T-cell (primary cell): ENCODE measurements at places on chromosomes 11 and 22.

DNA sequence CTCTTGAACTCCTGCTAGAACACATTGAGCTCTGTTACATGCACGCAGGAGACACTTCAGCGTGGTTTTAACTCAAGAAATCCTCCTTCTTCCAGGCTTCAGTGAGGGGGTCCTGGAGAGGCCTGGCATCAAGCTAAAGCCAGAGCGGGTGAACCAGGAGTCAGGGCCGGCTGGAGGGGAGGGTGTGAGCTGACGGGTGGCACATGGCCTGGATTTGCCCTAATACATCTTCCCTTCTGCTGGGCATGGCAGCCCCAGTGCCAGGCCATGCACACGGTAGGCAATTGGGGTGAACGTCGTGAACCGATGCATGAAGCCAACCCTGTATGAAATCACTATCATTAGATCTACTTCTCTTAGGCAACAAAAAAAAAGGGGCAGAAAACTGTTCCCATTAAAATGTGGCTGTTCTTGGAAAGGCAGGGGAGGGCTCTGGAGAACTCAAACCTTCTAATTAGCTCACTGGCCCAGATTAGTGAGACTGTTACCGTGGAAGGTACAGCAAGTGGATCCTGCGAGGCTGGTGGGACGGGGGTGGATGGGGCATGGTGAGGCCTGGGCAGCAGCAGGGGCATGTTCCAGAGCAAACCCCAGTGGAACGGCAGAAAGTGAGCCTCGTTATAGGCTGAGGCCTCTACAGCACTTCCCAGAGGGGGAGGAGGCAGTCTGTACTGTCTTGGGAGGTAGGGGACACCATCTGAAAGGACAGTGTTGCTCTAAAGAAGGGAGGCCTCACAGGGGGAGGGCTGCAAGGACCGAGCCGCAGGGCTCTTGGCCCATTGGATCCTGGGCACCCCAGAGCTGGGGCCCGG, 10.6 kb downstream of the IFT27 start:
- no peak overlapping the region for H3K27ac ChIP-seq
- DNase-seq = no peak
- H3K4me1 ChIP-seq = no peaks in the 10 kb centered on the region
- H3K27me3 ChIP-seq = no peaks in the 10 kb centered on the region

DNA sequence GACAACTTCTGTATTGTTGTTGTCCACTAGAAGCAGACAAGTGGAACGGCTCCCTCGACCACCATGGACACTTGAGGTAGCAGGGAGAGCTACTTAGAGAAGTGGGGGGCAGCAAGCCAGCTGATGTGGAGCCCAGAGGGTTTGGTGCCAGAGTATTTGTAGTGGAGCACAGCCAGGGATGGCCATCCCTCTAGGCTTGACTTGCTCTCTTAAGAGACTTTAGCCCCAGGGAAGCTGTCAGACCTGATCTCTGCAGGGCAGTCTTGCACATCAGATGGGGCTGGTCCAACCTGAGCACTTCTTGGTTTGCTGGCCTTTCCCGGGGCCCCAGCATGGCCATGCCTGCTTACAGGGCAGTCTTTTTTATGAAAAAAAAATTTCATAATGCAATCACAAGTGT, 15.0 kb upstream of the TMEM135 start:
- no peaks in the 10 kb centered on the region for H3K4me1 ChIP-seq
- H3K4me3 ChIP-seq = no peak overlapping the region
- no peak for DNase-seq
- H3K27ac ChIP-seq = no peak overlapping the region
- H3K36me3 ChIP-seq = no peaks in the 10 kb centered on the region

DNA sequence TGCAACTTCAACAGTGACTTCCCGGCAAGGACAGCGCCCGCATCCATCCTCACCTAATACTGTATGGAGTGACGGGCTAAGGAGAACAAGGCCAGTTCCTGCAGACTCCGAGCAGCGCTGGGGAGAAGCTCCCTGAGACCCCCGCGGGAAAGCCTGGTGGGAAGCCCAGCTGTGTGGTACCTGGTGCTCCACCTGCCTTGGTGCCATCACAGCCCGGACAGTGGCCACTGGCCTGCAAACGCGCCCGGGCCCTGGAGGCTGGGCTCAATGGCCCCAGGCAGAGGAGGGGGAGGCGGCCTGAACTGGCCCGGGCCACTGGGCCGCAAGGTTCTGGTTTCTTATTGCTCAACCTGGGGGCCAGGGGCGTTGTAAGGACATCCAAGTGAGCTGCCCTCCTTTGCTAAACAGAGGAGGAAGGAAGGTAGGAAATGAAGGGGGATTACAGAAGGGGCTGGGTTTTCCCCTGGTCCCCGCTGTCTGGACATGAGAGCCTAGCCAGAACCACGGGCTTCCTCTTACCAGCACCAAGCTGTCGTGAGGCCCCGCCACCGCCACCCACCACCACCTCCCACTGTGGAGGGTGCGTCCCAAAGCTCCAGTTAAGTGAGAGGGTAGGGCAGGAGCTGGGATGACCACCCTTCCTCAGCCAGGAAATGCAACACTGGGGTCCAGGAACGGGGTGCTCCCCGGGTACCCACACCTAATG, 8.5 kb upstream of the CDC42BPG start:
- H3K36me3 ChIP-seq = peaks cover 27% of the 10 kb centered on the region
- no peaks in the 10 kb centered on the region for H3K27me3 ChIP-seq
- peaks cover 100% of the 10 kb centered on the region for H3K4me1 ChIP-seq
- no peak for DNase-seq

DNA sequence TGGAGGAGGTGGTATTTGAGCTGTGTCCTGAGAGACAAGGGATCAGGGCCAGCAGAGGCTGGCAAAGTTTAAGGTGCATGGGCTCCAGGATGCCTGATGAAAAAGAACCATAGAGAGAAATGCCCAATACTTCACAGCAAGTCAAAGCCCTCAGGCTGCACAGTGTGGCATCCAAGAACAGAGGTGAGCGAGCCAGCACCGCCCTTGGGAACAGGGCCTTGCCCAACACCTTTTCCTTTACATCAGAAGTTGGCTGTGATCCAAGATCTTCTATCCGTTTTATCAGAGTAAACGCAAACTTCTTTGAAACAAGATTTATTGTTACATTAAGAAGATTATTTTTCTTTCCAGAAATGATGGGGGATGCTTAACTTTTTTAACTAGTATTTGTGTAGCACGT, 1.4 kb downstream of the B3GNT6 start:
- H3K4me3 ChIP-seq = no peak overlapping the region
- H3K27me3 ChIP-seq = peaks cover 3% of the 10 kb centered on the region
- no peaks in the 10 kb centered on the region for H3K4me1 ChIP-seq
- no peak overlapping the region for H3K27ac ChIP-seq

DNA sequence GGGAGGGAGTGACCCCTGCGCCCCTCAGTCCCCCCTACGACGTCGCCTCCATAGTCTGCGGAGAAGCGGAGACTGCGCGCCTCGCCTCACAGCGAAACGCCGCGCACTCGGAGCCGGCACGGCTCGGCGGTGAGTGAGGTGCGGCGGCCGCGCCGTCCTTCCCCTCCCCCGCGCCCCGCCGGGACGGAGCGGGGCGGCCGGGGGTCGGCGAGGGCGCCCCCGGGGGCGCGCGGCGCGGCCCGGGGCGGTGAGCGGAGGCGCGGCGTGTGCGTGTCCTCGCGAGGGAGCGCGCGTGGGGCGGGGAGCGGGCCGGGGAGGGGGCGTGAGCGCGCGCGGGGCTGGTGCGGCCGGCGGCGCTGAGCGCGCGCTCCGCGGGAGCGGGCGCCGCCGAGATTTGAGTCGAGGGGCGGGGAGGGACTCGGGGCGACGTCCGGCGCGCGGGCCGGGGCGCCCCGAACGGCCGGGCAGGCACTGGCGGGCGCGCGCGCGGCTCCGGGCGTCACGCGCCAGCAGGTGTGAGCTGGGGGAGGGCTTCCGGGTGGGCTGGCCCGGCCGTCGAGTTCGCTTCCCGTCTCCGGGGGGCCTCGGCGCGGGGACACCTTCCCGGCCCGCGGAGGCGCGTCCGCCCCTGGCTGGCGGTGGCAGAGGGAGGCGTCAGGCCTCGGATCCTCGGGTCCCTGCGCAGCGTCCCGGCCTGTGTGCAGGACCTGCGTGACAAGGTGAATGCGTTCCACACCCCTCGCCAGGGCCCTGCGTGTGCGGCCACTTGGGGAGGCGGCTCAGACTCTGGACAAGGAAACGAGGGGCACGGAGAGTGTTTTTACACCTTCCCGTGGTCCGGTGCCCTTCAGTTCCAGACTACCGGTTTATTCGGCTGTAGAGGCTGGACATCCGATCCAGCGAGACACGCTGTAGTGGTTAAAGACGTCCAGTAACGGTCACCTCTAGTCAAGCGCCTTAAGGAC, 50.4 kb downstream of the FAM83F start:
- H3K4me1 ChIP-seq = peaks cover 38% of the 10 kb centered on the region
- peaks cover 4% of the 10 kb centered on the region for H3K27me3 ChIP-seq
- H3K4me3 ChIP-seq = peak overlapping the region; percentile 77
- H3K27ac ChIP-seq = peak overlapping the region; percentile 96
- DNase-seq = peak; percentile 68

DNA sequence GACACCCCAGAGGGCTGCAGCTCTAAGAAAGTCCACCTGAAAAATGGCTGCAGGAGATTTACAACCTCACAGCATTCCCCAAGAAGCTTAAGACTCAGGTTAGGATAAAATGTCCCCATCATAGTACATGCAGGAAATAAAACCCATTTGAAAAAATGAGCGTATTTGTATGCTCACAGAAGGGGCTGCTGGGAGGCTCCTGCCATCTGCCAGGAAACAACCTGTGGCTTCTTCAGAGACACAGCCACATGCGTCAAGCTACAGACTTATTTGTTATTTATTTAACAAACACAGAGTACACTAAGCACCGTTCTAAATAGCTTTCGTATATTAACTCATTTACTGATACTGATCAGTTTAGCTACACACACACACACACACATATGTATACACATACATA, 73.4 kb downstream of the FEZ1 start:
- no peaks in the 10 kb centered on the region for H3K36me3 ChIP-seq
- H3K27ac ChIP-seq = no peak overlapping the region

GRCh38 chr11:111607751-111608150, 5.5 kb downstream of the SIK2 start:
- H3K4me1 ChIP-seq = peaks cover 12% of the 10 kb centered on the region
- no peaks in the 10 kb centered on the region for H3K36me3 ChIP-seq
- H3K4me3 ChIP-seq = no peak overlapping the region
- H3K27ac ChIP-seq = no peak overlapping the region

DNA sequence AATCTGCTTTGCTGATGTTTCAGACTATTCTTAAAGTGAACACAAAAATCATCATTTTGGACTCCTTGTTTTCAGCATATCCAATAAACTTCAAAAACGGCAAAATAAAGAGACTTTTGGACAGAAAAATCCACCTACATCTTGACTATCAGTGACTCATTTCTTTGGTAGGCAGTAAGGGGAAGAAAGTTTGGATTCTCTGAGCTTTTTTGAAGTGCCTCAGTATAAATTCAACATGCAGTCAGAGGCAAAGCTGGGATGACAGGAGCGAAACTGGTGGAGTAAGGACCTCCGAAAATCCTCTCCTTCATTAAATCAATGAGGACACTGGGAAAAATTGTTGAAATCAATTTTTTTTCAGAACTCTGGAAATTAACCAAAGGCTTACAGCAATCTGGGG, 29.7 kb downstream of the EFCAB6 start:
- no peaks in the 10 kb centered on the region for H3K27me3 ChIP-seq
- no peaks in the 10 kb centered on the region for H3K36me3 ChIP-seq
- H3K4me3 ChIP-seq = no peak overlapping the region
- no peak for DNase-seq
- no peaks in the 10 kb centered on the region for H3K4me1 ChIP-seq

DNA sequence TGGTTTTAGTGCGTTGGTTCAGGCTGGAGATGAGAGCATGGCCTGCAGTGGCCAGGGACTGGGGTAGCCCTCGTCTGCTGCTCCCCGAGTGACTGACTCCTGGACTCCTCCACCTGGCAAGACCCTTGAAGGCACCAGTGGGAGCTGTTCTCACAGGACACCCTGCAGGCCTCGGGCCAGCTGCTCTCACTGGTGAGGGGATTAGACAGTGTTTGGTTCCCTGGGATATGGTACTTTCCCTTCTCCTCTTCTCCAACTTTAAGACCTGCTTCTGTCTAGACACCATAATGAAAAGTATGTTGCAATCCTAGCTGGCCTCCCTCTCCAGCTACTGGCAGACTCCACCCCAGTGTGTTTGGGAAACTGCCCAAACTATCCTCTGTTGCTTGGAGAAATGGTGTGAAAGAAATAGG, 168.8 kb upstream of the CADM1 start:
- H3K36me3 ChIP-seq = no peaks in the 10 kb centered on the region
- no peak for DNase-seq
- peaks cover 15% of the 10 kb centered on the region for H3K27me3 ChIP-seq

GRCh38 chr22:28187612-28188011, 268.6 kb upstream of the PITPNB start:
- no peak overlapping the region for H3K4me3 ChIP-seq
- DNase-seq = no peak
- no peaks in the 10 kb centered on the region for H3K4me1 ChIP-seq
- H3K27me3 ChIP-seq = no peaks in the 10 kb centered on the region

- no peaks in the 10 kb centered on the region for H3K36me3 ChIP-seq
- no peak for DNase-seq
- H3K27me3 ChIP-seq = no peaks in the 10 kb centered on the region
- no peaks in the 10 kb centered on the region for H3K4me1 ChIP-seq
- H3K4me3 ChIP-seq = no peak overlapping the region
- no peak overlapping the region for H3K27ac ChIP-seq
These were observed 476.0 kb upstream of the ANO3 start for GRCh38 chr11:25855916-25856315.

- H3K27ac ChIP-seq = no peak overlapping the region
- no peak overlapping the region for H3K4me3 ChIP-seq
These were observed 96.3 kb upstream of the RAB1B start for GRCh38 chr11:66172146-66172545.

- peak overlapping the region; percentile 100 for H3K27ac ChIP-seq
- H3K36me3 ChIP-seq = no peaks in the 10 kb centered on the region
- H3K4me3 ChIP-seq = no peak overlapping the region
- H3K4me1 ChIP-seq = no peaks in the 10 kb centered on the region
- no peak for DNase-seq
- H3K27me3 ChIP-seq = no peaks in the 10 kb centered on the region
These were observed 9.3 kb downstream of the MTFP1 start for GRCh38 chr22:30434843-30435242.

- no peak for DNase-seq
- H3K27me3 ChIP-seq = no peaks in the 10 kb centered on the region
- no peak overlapping the region for H3K4me3 ChIP-seq
- H3K36me3 ChIP-seq = no peaks in the 10 kb centered on the region
These were observed 54.8 kb upstream of the CECR2 start for GRCh38 chr22:17314487-17314886.

- peaks cover 13% of the 10 kb centered on the region for H3K4me1 ChIP-seq
- no peaks in the 10 kb centered on the region for H3K36me3 ChIP-seq
- no peak overlapping the region for H3K27ac ChIP-seq
- no peak for DNase-seq
- no peaks in the 10 kb centered on the region for H3K27me3 ChIP-seq
These were observed 21.0 kb downstream of the RPL3 start for GRCh38 chr22:39298241-39298987.

GRCh38 chr22:42766860-42767259, 46.2 kb upstream of the A4GALT start:
- no peak for DNase-seq
- H3K4me1 ChIP-seq = no peaks in the 10 kb centered on the region
- peaks cover 33% of the 10 kb centered on the region for H3K27me3 ChIP-seq
- no peaks in the 10 kb centered on the region for H3K36me3 ChIP-seq
